ENCODE measurements at places on chromosomes 2 and 18. TPM values are rescaled to one million over a fixed set of nuclear protein-coding genes. Genes with fewer than 3 reads are reported as not detected.
A peak's percentile ranks its signal among the peaks of the same experiment; 100 is the strongest.

- peak; percentile 11 for DNase-seq
These were observed 5.0 kb downstream of the NDUFS1 start for GRCh38 chr2:206154197-206154596.

DNA sequence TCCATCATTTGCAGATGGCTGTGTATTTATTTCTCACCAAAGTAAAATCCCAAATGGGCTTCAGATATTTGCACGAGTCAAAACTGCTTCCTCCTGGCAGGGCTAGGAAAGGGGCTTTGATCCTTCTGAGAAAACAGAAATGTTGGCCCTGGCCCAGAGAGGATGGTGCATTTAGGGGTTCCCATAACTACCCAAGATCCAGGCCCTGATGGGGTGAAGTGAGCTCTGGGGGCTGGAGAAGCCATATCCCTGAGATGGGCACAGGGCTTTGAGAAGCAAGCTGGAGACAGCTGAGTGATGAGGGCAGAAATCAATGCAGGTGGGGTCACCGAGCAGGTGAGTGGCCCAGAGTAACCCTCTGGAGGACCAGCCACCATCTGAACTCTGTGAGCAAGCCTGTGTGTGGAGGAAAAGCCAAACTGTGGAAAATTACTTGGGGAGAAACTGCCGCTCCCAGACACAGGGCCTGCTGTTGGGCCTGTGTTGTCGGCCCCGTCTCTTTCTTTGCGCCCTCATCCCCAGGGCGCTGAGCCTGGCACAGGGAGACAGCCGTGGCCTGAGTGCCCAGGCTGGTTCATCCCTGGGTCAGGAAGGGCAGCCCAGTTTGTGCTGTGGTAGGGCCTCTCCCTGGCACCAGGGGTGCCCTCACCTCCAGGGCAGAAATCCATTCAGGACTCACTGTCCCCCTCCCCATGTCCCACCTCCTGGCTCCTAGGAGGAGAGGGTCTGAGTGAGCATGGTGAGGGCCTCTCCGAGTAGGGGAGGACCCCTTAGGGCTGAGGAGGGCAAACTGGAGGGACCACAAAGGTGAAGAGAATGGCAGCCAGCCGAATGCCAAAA is 167.8 kb upstream of the HAAO start:
- no peak for DNase-seq

DNA sequence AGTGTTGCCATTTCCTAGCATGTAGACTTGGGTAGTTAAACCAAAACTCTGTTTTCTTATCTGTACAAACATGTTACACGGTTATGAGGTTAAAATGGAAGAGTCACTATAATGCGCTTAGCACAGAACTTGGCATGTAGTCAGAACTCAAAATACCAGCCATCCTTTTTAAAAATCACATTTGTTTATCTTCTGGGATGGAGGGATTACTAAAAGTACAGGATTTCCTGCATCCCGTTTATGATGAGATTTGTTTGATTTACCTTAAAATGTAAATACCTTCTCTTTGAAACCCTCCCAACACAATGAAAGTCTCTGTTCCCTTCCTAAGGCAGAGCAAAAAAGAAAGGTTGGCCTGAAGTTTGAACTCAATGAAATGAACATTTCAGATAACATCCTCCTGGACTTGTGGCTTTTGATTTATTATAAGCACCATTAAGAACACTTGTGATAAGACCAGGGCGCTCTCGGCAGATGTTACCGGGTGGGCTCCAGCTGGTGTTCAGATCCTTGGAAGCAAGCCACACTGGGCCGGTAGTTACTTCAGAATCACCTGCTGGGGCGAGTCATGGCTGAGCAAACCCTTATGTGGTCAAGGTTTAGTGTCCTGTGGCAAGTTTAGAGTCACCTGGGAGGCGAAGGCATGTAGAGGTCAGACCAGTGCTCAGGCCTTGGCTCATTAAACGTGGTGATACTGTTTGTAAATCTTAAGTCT is 105.7 kb downstream of the MGAT5 start:
- no peak for DNase-seq

DNA sequence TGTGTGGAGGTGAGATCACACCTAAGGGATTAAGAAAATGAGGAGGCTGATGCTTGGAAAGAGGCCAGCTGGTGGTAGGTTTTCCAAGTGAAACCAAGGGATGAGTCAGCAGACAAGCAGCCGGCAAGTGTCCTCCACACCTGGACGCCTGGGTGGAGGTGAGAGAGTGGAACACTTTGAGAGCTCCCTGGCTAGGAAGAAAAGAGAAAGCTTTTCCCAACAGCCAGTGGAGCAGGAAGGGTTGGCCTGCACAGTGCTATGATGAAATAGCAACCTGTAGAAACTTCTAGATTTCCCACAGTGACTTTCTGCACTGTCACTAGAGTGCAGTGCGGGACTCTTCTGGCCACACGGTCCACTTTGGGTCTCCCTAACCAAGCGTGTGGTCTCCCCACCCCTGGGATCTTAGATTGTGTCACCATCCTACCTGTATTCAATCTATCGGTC is 19.6 kb upstream of the IL37 start:
- no peak for DNase-seq

- DNase-seq = no peak
These were observed 360.9 kb upstream of the ACVR2A start for GRCh38 chr2:147483911-147484310.

Gene CLIP4
- 0.14 TPM for total RNA-seq

Gene SLC9A4
- not detected for total RNA-seq

Gene MSTN
- total RNA-seq = not detected

All from GM23338 (cell line).